ENCODE measurements at places on chromosomes 2 and 18.

DNA sequence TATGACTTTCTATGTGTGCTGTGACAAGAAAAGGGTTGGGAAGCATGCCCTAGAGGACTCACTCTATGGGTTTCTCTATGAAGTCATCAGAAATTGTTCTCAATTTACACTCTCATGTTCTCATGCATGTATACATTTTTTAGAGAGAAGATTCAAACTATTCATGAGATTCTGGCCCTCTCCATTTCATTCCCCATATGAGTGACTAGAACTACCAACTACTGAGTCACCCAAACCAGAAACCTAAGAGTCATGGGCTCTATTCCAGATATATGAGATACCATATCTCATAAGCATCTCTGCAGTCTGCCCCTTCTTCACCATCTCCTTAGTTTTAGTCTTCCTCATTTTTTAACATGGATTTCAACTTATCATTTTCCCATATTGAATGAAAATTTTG lies 87.7 kb downstream of the EXOC6B start:
- no peak for DNase-seq

- DNase-seq: peak; percentile 22
Observed at GRCh38 chr2:227450311-227450841, 21.6 kb upstream of the AGFG1 start.

GRCh38 chr18:9884532-9885140 lies 1.1 kb upstream of the TXNDC2 start:
- no peak for DNase-seq

- DNase-seq: peak; percentile 32
Observed at GRCh38 chr18:45951016-45951714, 16.0 kb downstream of the EPG5 start.

DNA sequence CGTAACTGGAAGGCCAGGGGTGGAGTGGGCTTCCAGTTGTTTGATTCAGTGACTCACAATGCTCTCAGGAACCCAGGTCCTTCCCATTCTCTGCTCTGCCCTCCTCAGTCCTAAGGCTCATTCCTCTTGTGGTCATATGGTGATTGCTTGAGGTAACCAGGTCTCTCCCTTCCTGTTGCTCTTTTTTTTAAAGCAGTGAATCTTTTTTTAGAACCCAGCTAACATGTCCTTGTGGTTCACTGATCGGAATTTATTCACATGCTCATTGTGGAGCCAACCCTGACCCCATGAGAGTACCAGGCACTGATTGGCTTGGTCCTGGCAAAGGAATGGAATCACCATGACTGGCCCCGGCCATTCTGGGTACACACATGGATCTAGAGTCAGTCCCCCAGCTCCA lies 7.4 kb downstream of the THNSL2 start:
- DNase-seq: no peak

DNA sequence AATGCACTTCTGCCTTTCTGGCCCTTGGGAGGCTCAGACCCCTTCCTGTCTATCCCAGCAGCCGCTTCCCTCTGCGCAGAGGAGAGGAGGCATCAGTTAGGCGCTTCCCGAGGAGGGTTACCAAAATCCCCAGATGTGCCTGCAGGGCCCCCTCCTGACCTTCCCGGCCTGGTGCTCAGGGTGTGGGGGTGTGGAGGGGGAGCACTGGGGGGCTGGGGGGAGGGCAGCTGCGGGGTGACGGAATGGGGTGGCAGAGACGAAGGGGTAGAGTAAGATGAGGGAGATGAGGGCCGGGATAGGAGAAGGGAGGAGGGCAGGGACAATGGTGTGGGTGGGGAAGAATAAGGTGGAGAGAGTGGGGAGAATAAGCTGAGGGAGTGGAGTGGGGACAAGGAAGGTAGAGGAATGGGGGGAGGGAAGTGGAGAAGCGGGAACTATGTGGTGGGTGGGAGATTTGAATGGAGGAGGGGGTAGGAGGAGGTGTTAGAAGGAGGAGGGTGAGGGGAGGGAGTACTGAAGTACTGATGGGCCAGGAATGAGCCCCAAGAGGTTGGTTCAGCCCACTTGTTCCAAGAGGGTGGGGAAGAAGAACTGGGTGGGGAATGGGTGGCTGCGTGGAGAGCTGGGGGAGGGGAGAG lies 6.5 kb upstream of the ZAP70 start:
- no peak for DNase-seq

- DNase-seq: no peak
Observed at GRCh38 chr2:20621366-20622295, 29.3 kb downstream of the HS1BP3 start.

- peak; percentile 9 for DNase-seq
Observed at GRCh38 chr2:75480971-75481836, 79.5 kb downstream of the EVA1A start.

DNA sequence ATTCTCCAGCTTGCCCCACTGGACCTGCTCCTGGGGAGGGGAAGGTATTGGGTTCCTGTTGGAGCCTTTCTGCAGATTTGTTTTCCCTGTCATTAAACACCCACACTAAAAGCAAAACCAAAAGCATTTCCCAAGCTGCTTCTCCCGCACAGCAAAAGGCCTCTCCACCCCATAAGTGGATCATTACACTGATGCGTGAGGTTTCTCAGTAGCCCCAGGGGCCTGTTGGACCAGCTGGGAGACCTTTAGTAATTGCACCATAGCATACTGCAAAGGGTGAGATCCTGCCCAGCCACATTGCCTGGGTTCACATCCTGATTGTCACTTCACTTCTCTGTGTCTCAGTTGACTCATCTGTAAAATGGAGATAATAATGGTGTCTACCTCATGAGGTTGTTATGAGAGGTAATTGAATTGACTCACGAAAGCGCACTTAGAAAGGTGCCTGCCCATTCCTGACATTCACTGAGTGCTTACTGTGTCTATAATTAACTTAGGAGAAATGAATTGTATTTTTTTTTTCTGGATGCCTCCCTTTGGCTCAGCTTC lies 43.9 kb downstream of the TOGARAM2 start:
- peak; percentile 60 for DNase-seq

Data from NB4 (cell line).